Gastroesophageal sphincter (tissue), 4 donors: ENCODE measurements at places on chromosomes 2 and 18. TPM values are rescaled to one million over a fixed set of nuclear protein-coding genes. Genes with fewer than 3 reads are reported as not detected.
A peak's percentile ranks its signal among the peaks of the same experiment; 100 is the strongest.

- peak; percentile 71 for ATAC-seq
Observed at GRCh38 chr2:151771599-151772358, 37.5 kb upstream of the NEB start.

Gene METTL21A
- total RNA-seq: 7.9 TPM

Gene NIF3L1
- 14.3 TPM for total RNA-seq

- peak; percentile 68 for ATAC-seq
Observed at GRCh38 chr18:65352186-65352585, 398.6 kb upstream of the CDH7 start.

GRCh38 chr2:37827911-37828511, 97.1 kb upstream of the RMDN2 start:
- no peak for ATAC-seq

DNA sequence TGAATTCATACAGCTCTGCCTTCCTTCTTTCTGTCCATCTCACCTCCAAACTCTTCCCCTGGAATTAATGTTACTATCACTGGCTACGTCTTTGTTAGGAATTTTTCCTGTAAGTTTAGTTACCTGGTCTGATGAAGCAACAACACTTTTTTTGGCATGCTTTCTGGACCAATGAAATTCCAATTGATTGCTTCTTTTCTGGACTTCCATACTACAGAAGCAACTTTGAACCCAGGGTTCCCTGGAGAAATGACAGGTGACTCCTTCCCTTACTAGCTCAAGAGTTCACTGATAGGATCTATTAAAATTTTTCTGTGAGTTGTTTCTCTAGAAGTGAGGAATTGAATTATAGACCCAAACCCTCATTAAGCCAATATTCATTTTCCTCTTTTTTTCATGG, 41.4 kb upstream of the STPG4 start:
- ATAC-seq: no peak

Gene QPCT
- total RNA-seq: 1.5 TPM

GRCh38 chr2:110107092-110108079, 8.2 kb downstream of the MALL start:
- ATAC-seq: no peak

DNA sequence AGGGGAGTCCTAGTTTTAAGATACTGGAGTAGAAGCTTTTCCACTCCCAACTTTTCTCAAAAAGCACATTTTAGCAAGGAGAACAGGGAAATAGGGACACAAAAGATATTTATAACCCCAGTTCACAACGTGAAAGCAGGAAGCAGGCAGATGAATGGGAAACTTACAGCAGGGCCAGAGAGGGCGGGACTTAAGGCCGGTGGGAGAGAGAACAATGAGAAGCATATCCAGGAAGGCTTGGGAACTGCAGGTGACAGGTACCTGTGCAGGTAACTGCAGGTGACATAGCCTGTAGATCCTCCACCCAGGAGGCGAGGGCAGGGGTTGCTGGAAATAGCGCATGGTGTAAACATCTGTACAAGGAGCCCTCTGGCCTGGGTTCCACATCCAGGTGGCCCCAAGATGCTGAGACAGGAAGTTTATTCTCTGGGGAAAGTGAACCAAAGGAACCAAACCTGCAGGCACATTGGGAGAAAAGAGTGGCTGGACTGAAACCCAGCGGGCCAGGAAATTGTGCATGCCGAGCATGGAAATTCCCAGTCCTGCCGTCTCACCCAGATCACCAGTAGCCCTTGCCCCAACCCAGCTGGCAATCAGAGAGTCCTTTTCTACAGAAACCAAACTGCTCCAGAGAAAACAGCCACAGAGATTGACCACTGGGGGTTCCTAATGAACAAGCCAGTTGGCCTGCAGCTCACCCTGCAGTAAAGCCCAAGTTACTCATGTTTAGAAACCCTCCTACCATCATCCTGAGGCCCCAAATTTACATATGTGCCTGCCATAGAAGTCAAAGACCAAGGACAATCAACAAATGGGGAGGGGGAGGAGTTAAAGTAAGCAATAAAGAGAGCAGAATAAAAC, 24.3 kb upstream of the COL6A3 start:
- ATAC-seq: no peak

DNA sequence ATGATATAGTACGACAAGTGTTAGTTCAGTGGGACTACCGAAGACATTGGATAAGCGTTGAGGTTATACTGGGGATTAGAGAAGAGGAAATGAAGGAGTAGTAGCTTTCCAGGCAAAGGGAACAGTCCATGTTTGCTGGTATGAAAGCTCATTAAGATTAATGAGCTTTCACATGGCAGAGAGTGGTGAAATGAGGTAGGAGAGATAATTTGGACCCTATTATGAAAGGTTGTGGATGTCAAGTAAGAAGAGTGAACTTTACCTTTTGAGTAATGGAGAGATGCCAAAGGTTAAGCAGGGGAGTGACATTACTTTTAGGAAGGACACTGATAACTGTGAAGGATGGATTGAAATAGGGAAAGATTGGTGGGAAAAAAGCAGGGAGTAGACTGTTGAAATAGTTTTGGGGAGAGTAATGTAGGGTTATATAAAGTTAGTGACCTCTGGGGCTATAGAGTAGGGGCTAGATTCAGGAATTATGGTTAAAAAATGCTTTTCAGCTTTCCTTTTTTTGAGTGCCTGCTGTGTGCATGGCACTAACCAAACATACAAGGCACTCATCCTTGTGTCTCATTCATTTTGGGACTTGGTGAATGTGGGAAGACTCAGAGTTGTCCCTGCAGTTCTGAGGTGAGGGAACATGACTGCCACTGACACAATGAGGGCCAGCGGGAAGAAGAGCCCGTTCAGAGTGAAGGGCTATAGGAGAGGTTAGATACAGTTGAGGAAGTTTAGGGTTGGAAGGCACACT, 87.2 kb upstream of the STON1 start:
- ATAC-seq: no peak

- no peak for ATAC-seq
Observed at GRCh38 chr2:200625958-200626363, 40.1 kb downstream of the AOX1 start.

- no peak for ATAC-seq
Observed at GRCh38 chr18:58069721-58070292, 25.8 kb downstream of the NEDD4L start.

Gene CEBPZOS
- 24.0 TPM for total RNA-seq

DNA sequence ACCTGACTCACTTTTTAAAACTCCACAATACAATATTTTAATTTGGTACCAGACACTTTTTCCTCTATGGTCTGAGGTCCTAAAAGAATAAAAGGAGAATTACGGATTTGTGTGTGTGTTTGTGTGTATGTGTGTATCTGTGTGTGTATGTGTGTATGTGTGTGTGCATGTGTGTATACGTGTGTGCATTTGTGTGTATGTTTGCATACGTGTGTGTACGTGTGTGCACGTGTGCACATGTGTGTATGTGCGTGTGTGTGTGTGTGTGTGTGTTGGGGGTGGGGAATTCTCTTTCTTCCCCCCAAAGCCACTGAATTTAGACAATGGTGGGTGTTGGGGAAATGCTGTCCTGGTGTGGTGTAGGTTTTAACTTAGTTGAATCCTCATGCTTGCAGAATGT, 807.7 kb upstream of the SALL3 start:
- ATAC-seq: no peak

DNA sequence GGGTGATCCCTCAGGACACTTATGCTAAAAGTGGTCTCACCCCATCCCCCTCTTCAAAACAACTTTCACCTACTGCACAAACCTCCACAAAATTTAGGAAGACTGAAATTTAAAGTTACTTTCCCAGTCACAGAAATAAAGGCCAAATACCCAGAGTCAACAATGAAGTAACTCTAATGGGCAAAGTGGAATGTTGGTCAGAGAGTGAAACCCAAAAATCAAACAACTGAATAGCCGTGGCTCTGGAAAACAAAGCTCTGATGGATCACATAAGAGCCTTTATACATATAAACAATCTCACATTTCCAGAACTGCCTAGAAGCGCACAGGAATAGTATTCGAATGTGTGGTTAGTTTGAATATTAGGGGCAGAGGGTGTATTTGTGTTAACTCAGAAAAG, 4.7 kb downstream of the ACVR1 start:
- no peak for ATAC-seq

Gene RUFY4
- total RNA-seq: not detected

DNA sequence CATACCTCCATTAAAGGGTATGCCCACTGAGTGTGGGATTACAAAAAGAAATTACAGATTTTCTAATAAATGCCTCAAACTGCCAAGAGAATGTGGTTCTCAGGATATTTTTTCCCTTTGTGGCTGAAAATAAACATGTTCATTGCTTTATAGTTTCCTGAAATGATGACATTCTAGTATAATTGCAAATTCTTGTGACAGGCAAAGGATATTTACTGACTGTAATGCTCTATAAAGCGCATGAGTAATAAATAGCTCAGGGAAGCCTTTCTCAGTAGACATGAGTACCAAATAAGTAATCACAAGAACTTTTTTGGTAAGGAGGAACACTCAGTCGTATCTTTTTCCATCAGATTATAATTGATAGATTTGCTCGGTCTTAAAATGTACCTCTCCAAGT, 72.3 kb downstream of the FTCDNL1 start:
- no peak for ATAC-seq

DNA sequence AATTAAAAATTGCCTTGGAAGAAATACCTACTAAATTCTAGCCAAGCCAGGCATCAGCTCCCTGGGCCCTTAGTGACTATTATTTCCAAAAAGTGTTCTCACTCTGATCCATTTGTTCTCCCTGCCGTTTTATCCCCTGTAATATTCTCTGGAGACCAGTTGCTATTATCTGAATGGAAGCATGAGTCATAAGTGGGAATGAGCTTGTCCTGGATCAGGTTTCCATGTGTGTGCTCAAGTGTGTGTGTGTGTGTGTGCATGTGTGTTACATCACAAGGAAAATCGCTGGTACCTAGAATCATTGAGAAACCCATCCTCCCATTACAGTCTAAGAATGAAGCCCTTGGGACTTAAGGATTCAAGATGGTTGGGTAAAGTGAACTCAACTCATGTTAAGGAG, 130.3 kb upstream of the CXCR4 start:
- ATAC-seq: peak; percentile 72

DNA sequence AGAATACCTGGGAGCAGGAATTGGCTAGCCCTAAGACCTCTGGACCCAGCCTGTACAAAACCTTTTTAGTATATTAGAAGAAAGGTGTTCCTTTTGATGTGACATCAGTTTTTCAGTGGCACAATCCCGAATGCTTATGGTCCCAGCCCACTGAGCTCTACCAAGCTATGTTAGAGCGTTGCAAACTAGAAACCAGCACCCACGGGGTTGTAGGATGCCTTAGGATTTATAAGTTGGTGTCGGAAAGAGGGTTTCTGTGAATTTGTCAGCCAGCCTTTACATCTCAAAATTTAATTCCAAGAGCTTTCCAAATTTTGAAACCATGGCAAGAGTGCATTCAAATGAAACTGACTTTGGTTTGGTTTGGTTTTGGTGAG, 499 bp upstream of the LMAN1 start:
- ATAC-seq: peak; percentile 54

DNA sequence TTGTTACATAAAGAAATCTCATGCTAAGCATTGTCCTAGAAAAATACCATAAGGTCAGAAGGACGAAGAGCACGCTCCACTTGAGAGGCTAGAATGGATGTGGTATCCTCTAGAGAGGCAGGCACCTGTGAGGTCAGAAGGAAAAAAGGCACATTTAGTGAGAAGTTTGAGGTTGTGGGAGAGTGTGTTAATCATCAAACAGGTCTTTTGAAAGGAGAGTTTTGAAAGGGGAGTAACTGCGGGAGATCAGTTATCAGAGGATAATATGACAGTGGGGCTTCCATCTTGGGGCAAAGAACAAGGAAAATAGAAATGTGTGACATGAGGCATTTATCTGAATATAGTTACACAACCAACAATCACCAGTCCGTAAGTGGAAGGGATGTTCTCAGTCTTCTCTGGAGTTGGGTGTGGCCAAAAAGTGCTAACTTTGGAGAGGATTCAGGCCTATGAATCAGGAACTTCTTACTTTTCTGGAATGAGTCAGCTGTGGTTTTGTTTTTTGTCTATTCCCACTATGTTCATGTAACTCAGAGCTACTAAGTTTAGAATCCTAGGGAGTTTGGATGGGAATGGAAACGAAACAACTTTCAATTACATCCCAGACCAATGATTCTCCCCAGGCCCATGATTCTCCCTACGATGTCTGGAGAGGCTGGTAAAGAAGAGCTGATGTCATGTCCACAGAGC, 451.4 kb upstream of the ST6GAL2 start:
- peak; percentile 81 for ATAC-seq

GRCh38 chr2:52881606-52882005, 886.0 kb upstream of the CHAC2 start:
- ATAC-seq: no peak

- no peak for ATAC-seq
Observed at GRCh38 chr18:48868468-48869466, 82.0 kb downstream of the SMAD7 start.

- no peak for ATAC-seq
Observed at GRCh38 chr18:77054288-77054605, 78.3 kb downstream of the MBP start.

Gene MYOM1
- 16.4 TPM for total RNA-seq

GRCh38 chr2:146138820-146139219, 1618.9 kb upstream of the ZEB2 start:
- no peak for ATAC-seq

Gene SLC30A3
- total RNA-seq: not detected

Gene OBSL1
- total RNA-seq: 74.4 TPM

GRCh38 chr2:8533923-8534322, 147.9 kb upstream of the ID2 start:
- ATAC-seq: no peak

Gene HMSD
- total RNA-seq: not detected

DNA sequence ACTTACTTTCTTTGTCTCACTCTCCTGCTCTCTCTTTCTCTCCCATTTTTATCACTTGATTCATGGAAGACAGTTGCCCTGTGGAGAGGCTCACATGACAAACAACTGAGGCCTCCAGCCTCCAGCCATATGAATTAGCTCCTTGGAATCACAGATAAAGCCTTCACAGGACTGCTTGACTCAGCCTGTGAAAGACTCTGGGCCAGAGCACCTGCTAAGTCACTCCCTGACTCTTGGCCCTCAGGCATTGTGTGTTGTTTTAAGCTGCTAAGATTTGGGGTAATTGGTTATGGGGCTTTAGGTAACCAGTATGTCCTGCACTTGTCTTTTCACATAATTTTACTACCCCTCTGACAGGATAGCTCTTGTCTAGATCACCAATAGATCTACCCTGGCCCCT, 334.9 kb downstream of the SOX11 start:
- ATAC-seq: no peak

GRCh38 chr2:223944166-223944702, 901 bp downstream of the WDFY1 start:
- ATAC-seq: peak; percentile 40

GRCh38 chr2:102099536-102100298, 42.8 kb upstream of the IL1R1 start:
- ATAC-seq: no peak

- ATAC-seq: no peak
Observed at GRCh38 chr2:127610561-127610960, 35.4 kb upstream of the GPR17 start.

- ATAC-seq: no peak
Observed at GRCh38 chr2:217108086-217108485, 248.2 kb upstream of the TNP1 start.
